ENCODE measurements at places on chromosomes 2 and 18. TPM values are rescaled to one million over a fixed set of nuclear protein-coding genes. Genes with fewer than 3 reads are reported as not detected.
A peak's percentile ranks its signal among the peaks of the same experiment; 100 is the strongest.

DNA sequence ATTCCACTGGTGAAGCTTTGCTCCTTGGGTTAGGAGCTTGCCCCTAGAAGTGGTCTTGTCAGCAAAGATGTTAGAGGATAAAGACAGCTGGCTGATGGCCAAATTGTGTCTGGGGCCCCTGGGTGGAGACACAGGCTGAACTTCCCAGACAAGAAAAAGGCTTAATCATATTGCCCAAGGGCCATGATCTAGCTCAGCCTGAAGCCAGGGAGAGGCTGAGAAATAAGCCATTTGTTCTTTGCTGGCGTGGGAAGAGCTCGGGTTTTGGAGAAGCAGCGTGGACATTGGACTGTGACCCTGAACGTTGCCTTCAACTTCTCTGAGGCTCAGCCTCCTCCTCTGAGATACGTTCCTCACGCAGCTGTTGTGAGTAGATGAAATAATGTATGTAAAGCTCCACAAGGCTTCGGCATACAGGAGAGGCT, 153.0 kb downstream of the ZFP36L2 start:
- DNase-seq: peak; percentile 59

Gene CAPN14
- 0.44 TPM for polyA plus RNA-seq

Gene SATB2
- 1.7 TPM for polyA plus RNA-seq

- DNase-seq: no peak
Observed at GRCh38 chr2:68483011-68483410, 15.6 kb downstream of the APLF start.

- DNase-seq: no peak
Observed at GRCh38 chr2:60822987-60823386, 58.4 kb upstream of the REL start.

Gene BOK
- polyA plus RNA-seq: 95.8 TPM

- no peak for DNase-seq
Observed at GRCh38 chr2:60849187-60849586, 32.2 kb upstream of the REL start.

DNA sequence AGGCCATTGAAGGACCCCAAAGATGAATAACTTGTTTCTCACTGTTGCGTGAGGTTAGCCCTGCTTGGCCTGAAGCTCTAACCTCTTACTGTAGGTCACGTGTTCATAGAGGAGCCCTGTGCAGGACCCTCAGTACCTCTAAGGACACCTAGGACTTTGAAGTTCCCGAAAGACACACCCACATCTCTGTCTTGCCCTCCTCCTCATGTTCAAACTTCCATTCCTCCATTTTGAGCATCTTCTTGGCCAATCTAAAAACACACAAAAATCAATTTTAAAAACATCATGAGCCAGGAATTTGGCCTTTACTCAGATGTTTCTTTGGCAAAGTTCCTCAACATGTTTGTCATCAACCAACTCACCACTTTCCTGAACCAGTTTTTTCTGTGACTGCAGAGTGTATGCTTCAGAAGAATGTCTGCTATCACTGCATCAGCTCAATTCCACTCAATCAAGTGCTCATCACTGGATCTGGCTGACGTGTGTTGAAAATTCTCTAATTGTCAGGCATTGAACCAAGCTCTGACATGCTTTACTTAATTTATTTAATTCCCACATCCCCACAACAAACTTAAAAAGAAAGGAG, 101.6 kb downstream of the AP1S3 start:
- no peak for DNase-seq

DNA sequence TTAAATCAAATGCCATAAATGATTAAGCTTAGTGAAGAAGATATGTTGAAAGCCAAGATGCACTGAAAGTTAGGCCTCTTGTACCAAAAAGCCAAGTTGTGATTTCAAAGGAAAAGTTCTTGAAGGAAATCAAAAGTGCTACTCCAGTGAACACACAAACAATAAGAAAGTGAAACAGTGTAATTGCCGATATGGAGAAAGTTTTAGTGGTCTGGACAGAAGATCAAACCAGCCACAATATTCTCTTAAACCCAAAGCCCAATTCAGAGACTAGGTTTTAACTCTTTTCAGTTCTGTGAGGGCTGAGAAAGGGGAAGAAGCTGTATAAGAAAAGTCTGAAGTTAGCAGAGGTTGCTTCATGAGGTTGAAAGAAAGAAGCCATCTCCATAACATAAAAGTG, 101.8 kb upstream of the RPE start:
- no peak for DNase-seq

GRCh38 chr2:145769011-145769716, 1249.2 kb upstream of the ZEB2 start:
- no peak for DNase-seq

DNA sequence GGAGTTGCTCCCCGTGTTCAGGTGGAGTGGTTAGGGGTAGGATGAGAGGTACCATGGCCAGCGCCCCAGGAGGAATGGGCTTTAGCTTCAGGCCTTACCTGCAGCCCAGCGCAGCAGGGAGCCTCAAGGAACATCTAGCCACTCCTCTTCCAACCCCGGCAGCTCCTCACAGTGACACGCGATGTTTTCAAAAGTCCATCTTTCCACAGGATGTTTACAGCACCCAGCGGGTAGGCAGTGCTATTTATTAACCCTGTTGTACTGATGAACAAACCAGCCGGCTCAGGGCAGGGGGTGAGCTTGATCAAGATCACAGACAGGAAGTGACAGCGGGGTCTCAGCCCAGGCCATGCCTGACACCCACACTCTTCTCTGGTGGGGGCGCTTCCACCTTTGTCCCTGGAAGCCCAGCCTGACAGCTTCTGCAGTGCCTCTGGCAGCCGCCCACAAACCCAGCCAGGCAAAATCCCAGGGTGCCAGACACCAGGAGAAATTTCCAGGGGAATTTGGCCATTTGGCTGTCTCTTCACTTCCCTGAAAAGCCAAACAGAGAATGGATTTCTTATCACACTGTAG, 18.4 kb upstream of the PRLH start:
- no peak for DNase-seq

All from urinary bladder (tissue), 4 donors.